ENCODE measurements at places on chromosomes 1 and 21.

DNA sequence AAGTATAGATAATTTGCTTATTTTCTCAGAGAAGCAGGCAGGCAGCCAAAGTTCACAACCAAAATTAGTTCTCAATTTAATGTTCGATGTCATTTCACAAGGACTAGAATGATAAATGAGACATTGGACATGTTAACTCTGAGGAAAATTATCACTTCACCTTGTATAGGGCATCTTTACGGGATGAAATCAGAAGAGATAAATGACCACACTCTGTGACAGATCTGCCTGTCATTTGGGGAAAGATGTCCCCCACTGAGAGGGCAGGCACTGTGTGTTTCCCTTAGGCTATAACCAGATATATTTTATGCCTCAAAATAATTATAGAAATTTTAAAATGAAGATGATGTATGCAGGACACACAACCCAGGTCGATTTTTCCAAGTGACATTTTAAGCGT lies 642.9 kb downstream of the BRINP3 start:
- no peak for DNase-seq

DNA sequence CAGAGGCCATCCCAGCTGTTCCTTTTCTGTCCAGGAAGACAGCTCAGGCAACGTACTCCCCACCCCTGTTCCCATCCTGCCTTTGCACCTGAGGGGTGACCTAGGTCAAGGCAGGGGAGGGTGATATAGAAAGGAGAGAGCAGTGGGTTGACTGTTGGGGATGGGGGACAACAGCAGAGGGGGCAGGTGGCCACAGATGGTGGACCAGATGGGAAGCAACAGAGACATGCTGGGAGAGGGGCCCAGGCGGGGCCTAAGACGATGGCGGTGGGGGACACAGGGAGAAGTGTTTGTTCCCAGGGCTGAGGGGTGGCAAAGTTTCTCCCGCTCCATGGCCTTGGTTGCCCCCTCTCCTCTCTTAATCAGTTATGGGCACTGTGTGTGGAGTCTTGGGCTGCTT lies 6.3 kb downstream of the CELSR2 start:
- DNase-seq, result no peak

GRCh38 chr1:22117851-22118250 lies 25.0 kb downstream of the WNT4 start:
- no peak for DNase-seq

- DNase-seq, result no peak
Observed at GRCh38 chr1:1985375-1986050, 18.1 kb downstream of the CFAP74 start.
